ENCODE measurements at places on chromosomes 6 and 20.
A peak's percentile ranks its signal among the peaks of the same experiment; 100 is the strongest.

- no peak overlapping the region for H3K4me3 ChIP-seq
- no peaks in the 10 kb centered on the region for H3K36me3 ChIP-seq
- H3K27ac ChIP-seq = no peak overlapping the region
- peaks cover 8% of the 10 kb centered on the region for H3K27me3 ChIP-seq
Observed at GRCh38 chr20:64232794-64233193, 22.8 kb upstream of the PCMTD2 start.

DNA sequence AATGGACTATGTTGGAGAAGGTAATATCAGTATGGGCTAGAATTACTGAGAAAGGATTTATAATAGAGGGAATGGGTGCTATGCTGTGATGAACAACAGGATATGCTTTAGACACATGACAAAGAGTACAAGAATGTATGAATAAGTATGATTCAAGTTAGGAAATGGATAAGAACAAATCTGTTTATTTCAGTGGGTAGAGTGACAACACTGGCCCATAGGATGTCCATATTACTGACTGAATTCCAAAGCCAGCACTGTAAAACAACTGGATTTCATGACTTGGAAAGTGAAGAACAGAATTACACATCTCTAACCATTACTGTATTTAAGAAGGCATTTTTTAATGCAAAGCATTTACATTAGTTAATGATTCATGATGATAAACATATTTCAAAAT, 35.9 kb downstream of the EPM2A start:
- no peaks in the 10 kb centered on the region for H3K36me3 ChIP-seq
- no peak overlapping the region for H3K4me3 ChIP-seq
- no peaks in the 10 kb centered on the region for H3K4me1 ChIP-seq
- no peak overlapping the region for H3K27ac ChIP-seq
- H3K27me3 ChIP-seq = no peaks in the 10 kb centered on the region

DNA sequence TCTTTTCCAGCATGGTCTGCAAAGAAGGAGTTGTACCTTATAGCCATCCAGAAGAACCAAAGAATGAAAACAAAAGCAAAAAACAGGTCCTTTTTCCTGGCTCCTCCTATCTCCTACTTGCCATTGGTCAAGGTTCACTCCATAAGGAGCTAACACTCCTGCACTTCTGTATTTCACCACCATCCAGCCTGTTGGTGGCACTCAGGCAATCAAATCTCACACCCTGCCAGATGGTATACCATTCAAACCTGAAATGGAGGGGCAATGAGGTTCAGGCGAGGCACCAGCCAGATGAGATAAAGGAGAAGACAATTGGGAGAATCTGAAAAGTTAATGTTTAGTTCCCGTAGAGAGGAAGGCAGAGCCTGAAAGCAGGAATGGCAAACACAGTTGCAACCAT, 203.8 kb downstream of the ALDH8A1 start:
- no peaks in the 10 kb centered on the region for H3K4me1 ChIP-seq
- no peak overlapping the region for H3K4me3 ChIP-seq
- H3K27me3 ChIP-seq = no peaks in the 10 kb centered on the region
- no peaks in the 10 kb centered on the region for H3K36me3 ChIP-seq
- ATAC-seq = no peak

- no peak for ATAC-seq
- H3K36me3 ChIP-seq = no peaks in the 10 kb centered on the region
- H3K27me3 ChIP-seq = no peaks in the 10 kb centered on the region
- H3K27ac ChIP-seq = no peak overlapping the region
- no peak overlapping the region for H3K4me3 ChIP-seq
Observed at GRCh38 chr6:53426117-53426516, 77.4 kb upstream of the ELOVL5 start.

DNA sequence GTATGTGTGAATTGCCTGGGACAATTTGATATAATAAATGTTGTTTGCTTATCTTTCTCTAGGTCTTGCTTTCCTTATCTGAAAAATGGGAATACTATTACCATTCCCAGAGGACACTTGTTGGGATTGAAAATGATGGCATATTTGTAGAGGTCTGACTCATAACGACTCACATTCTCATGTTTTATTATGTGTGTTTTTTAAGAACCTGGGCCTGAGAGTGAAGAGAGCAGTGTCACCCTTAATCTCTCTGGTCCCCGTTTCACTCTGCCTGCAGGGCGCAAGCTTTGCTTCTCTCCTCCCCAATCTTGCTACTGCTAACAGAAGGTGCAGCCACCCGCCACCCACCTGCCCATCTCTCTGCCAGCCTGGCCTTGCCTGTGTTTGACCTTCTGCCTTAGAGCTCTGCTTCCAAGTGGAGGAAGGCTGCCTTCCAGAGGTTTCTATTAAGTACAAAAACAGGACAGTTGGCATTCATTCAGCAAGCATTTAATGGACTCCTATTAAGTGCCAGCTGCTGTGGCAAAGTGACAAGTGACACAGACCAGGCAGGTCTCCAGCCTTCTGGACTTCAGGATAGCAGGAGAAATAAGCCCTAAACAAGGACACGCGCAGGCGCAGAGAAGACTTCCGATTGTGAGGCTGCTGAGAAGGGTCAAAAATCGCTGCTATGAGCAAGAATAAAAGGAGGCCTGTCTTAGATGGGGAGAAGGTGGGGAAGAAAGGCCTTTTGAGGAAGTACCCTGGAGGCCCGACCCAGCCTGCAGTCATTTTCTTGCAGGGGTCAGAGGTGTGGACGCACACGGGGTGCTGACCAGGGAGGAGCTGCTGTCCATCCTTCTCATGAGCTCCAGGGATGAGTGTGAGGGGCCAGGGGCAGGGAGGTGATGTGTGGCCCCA, 112.5 kb downstream of the JPH2 start:
- no peak for ATAC-seq
- no peaks in the 10 kb centered on the region for H3K4me1 ChIP-seq
- no peak overlapping the region for H3K4me3 ChIP-seq
- H3K36me3 ChIP-seq = no peaks in the 10 kb centered on the region
- no peaks in the 10 kb centered on the region for H3K27me3 ChIP-seq
- no peak overlapping the region for H3K27ac ChIP-seq

DNA sequence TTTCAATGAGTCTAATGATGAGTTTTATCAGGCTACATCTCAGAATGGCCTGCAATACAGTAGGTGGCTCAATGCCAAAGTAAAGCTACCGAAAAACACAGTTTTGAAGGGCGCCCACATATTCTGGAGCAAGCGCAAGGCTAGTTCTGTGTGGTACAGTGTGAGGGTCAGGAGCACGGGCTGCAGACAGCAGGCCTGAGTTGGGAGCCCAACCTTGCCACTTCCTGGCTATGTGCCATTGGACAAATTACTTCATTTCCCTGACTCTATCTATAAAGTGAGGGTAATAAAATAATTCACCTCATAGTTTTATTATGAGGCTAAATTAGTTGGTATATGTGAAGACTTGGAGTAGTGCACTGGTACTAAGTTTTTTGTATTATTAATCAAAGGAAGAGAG, 150.7 kb downstream of the OPN5 start:
- no peaks in the 10 kb centered on the region for H3K27me3 ChIP-seq
- ATAC-seq = peak; percentile 39
- H3K36me3 ChIP-seq = no peaks in the 10 kb centered on the region
- H3K4me1 ChIP-seq = no peaks in the 10 kb centered on the region
- no peak overlapping the region for H3K4me3 ChIP-seq
- H3K27ac ChIP-seq = no peak overlapping the region

- H3K4me1 ChIP-seq = no peaks in the 10 kb centered on the region
- no peak overlapping the region for H3K27ac ChIP-seq
- no peak overlapping the region for H3K4me3 ChIP-seq
- H3K27me3 ChIP-seq = no peaks in the 10 kb centered on the region
- H3K36me3 ChIP-seq = no peaks in the 10 kb centered on the region
Observed at GRCh38 chr20:1297486-1297885, 31.4 kb downstream of the SNPH start.

DNA sequence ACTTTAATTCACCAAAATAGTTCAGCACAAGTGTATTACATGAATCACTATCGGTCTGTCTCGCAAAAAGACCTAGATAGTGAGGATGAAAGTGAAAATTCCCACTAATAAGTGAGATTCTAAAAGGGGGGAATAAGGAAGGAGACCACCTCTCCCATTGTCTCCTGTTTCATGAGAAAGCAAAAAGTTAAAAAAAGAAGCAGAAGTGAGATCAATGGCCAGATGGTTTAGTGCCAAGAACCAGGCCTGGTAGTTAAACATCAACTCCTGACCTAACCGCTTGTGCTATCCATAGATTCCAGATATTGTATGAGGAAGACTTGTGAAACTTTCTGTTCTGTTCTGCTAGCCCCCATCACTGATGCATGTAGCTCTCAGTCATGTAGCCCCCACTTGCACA, 293.0 kb downstream of the RNGTT start:
- H3K27ac ChIP-seq = no peak overlapping the region
- H3K36me3 ChIP-seq = no peaks in the 10 kb centered on the region
- H3K4me1 ChIP-seq = no peaks in the 10 kb centered on the region
- no peak for ATAC-seq
- no peak overlapping the region for H3K4me3 ChIP-seq

GRCh38 chr6:154868143-154868594, 126.9 kb upstream of the TIAM2 start:
- H3K4me1 ChIP-seq = peaks cover 5% of the 10 kb centered on the region
- no peaks in the 10 kb centered on the region for H3K36me3 ChIP-seq
- no peaks in the 10 kb centered on the region for H3K27me3 ChIP-seq

DNA sequence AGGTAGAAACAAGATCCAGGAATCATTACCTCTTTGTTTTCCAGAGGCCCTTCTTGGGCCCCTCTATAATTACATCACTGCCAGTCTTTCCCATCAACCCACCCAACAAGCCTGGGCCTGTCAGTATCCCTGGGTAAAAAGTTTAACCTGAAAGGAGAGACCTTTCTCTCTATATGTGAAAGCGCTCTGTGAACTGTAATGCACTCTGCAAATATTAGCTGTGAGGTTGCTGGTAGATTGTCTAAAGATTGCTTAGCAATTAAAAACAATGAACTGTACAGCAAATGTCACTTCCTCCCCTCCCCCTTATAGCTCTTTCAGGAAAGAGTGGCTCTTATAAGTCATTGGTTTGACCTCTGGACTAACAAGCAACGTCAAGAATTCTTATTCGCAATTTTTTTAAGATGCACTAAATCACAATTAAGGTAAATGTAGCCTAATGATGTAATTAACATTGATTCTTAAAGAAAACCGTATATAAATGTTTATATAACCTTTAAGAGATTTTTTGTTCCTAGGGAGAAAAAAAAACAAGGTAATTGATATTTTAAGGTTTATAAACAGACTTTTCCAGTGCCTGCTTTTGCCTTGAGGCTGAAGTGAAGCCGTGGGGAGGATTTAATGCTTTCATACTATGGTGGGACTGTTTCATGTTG, 18.4 kb downstream of the ECT2L start:
- no peak overlapping the region for H3K27ac ChIP-seq
- no peaks in the 10 kb centered on the region for H3K4me1 ChIP-seq
- no peaks in the 10 kb centered on the region for H3K36me3 ChIP-seq
- H3K4me3 ChIP-seq = no peak overlapping the region
- no peaks in the 10 kb centered on the region for H3K27me3 ChIP-seq

GRCh38 chr6:90820436-90820835, 233.6 kb upstream of the MAP3K7 start:
- no peak overlapping the region for H3K4me3 ChIP-seq
- no peaks in the 10 kb centered on the region for H3K4me1 ChIP-seq
- ATAC-seq = no peak
- no peaks in the 10 kb centered on the region for H3K27me3 ChIP-seq

DNA sequence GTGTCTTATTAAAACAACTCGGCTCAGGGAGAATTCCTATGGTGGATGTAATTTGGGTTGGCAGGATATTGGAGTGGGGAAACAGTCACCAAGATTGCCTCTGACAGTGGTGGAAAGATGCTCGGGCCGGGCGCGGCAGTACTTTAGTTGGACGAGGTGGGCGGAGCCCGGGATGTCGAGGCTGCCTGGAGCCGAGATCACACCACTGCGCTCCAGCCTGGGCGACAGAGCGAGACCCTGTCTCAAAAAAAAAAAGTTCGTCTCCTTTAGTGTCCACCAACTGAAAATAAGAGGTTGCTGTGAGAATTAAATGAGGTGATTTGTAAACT, 621 bp downstream of the NOL7 start:
- peak overlapping the region; percentile 93 for H3K4me3 ChIP-seq
- no peaks in the 10 kb centered on the region for H3K27me3 ChIP-seq
- H3K27ac ChIP-seq = peak overlapping the region; percentile 93
- peaks cover 58% of the 10 kb centered on the region for H3K36me3 ChIP-seq

DNA sequence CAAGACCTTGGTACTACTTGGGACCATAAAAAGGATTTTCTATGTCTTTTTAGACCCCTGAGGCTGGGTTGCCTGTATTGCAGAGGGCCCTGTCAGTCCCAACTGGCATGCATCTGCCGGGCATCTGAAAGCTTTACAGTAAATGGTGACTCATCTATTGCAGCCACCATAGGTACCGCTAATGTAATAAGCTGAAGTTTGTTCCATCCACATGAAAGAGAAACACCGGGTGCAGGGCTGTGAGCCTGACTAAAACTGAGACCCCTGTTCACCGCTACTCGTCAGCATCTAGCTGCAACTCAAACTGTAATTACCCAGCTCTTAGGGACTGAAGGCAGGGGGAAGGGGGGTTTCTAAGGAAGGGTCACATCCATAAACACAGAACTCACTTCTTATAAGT, 49.5 kb downstream of the TRERF1 start:
- H3K4me1 ChIP-seq = peaks cover 26% of the 10 kb centered on the region
- no peak for ATAC-seq
- no peaks in the 10 kb centered on the region for H3K36me3 ChIP-seq
- H3K27me3 ChIP-seq = no peaks in the 10 kb centered on the region
- no peak overlapping the region for H3K4me3 ChIP-seq
- H3K27ac ChIP-seq = no peak overlapping the region

DNA sequence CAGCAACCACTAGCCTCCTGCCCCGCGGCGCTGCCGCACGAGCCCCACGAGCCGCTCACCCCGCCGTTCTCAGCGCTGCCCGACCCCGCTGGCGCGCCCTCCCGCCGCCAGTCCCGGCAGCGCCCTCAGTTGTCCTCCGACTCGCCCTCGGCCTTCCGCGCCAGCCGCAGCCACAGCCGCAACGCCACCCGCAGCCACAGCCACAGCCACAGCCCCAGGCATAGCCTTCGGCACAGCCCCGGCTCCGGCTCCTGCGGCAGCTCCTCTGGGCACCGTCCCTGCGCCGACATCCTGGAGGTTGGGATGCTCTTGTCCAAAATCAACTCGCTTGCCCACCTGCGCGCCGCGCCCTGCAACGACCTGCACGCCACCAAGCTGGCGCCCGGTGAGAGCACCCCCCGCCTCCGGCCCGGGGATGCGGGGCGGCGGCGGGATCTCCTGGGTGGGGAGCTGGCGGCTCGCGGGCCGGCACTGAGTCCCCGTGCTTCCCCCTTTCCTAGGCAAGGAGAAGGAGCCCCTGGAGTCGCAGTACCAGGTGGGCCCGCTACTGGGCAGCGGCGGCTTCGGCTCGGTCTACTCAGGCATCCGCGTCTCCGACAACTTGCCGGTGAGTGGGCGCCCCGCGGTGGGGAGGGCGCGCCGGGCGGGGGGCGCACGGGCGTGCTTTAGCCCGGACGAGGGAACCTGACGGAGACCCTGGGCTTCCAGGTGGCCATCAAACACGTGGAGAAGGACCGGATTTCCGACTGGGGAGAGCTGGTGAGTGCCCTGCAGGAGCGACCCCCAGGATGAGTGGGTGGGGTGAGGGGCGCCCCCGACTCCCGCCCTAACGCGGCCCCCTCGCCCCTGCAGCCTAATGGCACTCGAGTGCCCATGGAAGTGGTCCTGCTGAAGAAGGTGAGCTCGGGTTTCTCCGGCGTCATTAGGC, 585 bp downstream of the PIM1 start:
- peak overlapping the region; percentile 80 for H3K27ac ChIP-seq
- peak overlapping the region; percentile 63 for H3K4me3 ChIP-seq
- H3K4me1 ChIP-seq = peaks cover 11% of the 10 kb centered on the region
- ATAC-seq = peak; percentile 25

Data from gastroesophageal sphincter (tissue), 4 donors.